ENCODE measurements at places on chromosomes 13 and 19.
A peak's percentile ranks its signal among the peaks of the same experiment; 100 is the strongest.

DNA sequence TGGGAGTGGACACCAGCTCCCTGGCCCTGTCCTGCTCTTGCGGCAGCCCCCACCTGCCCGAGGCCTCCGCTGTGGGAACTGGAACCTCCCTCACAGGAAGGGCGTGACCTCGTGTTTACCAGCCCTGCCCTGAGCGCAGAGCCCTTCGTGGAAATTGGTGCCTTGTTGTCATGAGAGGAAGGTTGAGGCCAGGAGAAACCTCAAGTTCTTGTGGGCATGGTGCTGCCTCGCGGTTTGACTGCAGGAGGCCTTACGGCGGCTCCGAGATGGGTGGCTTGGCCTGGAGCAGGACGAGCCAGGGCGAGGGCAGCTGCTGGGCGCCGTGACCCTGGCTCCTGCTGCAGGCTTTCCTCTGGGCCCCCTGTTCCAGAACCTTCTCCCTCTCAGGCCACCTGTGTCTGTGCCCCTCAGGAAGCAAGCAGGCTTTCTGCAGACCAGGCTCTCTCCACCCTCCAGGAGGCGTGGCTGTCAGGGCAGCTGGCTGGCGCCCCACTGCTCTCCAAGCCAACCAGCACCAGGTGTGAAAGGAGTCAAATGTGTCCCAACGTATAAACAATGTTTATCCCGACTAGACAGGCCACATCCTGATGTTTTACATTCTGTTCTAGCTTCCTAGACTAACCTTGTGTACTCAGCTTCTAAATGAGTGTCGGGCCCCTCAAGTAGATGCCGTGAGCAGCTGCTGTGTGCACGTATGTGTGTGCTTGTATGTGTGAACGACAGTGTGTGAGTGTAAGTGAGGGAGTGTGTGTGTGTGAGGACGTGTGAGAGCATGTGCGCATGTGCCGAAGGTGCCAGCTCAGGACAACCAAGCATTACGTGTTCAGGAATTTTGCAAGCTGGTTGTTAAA, 10.4 kb upstream of the RASA3 start:
- no peak for DNase-seq

GRCh38 chr19:7914099-7914498, 531 bp upstream of the TGFBR3L start:
- DNase-seq: no peak

- no peak for DNase-seq
These were observed 20.5 kb downstream of the CARS2 start for GRCh38 chr13:110685305-110686020.

- no peak for DNase-seq
These were observed 806 bp upstream of the ZNF837 start for GRCh38 chr19:58381460-58382212.

GRCh38 chr19:35116072-35116801, 614 bp downstream of the FXYD3 start:
- no peak for DNase-seq

DNA sequence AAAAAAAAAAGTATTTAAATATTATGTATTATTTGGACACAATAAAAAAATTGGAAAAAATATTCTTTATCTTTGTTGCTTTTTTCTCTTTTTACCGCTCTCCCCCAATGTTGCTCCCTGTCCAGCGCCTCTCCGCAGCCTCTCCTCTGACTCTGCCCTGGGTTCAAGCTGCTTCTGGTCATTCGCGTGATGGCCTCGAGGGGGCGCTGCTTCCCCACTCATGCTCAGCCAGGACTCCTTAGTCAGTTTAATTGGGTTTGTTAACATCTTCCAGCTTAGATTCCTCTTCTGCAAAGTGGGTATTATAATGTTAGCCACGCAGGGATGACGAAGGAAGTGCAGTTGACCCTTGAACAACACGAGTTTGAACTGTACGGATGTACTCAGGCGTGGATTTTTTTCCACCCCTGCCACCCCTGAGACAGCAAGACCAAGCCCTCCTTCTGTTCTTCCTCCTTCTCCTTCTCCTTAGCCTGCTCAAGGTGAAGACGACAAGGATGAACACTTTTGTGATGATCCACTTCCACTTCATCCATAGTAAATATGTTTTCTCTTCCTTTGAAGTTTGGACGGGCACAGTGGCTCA, 4.9 kb upstream of the NWD1 start:
- DNase-seq: peak; percentile 34

DNA sequence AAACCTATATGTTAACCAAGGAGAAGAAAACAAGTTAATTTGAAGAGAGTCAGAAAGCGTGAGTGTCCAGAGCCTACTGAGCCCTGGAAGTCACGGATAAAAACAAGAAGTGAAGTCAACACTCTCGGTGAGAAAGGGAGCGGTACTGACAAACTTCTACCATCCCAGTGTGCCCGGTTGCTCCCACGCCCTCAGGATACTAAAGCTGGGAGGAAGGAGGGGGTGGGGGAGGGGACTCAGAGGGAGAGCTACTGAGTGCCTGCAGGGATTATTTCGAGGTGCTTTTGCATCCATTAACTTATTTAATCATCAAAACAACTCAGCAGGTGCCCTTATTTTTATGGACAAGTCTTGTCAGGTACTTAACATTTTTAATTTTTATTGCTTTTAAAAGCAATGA, 166.2 kb downstream of the ZIC5 start:
- no peak for DNase-seq

GRCh38 chr13:93862259-93862658, 617.2 kb downstream of the DCT start:
- DNase-seq: no peak

GRCh38 chr13:114318624-114319023, 4.3 kb downstream of the CHAMP1 start:
- DNase-seq: no peak

DNA sequence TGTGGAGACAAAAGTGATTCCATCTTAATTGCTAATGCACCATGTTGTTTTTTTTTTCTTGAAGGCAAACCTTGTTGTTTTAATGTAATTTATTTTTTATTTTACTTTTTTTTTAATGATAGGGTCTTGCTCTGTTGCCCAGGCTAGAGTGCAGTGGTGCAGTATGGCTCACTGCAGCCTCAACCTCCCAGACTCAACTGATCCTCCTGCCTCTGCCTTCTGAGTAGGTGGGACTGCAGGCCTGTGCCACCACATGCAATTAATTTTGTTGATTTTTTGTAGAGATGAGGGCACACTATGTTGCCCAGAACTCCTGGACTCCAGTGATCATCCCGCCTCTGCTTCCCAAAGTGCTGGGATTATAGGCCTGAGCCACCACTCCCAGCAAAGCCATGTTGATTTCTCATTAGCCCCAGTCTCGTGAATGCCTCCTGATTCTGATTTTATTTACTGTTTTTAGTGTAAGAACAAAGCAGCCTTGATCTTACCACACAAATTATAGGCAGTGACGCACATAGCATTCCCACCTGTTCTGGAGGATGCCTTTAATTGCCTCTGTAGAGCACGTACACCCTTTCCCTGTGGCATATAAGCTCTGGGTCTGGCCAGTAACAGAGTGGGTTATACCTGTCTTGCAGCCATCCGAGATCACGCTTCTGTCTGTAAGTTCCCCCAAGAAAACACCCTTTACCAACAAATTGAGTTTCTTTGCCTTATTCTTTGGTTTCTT, 150.4 kb downstream of the GGACT start:
- DNase-seq: no peak

- DNase-seq: no peak
These were observed 27.3 kb downstream of the MYO16 start for GRCh38 chr13:108656742-108657141.

DNA sequence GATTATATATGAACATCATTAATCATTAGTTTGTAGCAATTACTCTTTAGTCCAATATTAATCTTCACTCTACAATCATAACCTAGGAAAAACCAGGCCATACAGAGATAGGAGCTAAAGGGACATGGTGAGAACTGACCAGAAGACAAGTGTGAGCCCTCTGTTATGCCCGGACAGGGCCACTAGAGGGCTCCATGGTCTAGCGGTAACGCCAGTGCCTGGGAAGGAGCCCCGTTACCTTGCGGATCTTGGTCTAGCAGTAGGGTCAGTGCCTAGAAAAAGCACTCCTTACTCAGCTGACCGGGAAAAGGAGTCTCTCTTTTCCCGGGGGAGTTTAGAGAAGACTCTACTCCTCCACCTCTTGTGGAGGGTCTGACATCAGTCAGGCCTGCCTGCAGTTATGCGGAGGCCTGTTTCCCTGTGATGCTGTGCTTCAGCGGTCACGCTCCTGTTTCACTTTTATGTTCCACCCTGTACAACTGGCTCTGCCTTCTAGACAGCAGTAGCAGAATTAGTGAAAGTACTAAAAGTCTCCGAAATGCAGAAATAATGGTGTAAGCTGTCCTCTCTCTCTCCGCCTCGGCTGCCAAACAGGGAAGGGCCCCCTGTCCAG, 13.8 kb downstream of the OR7D4 start:
- no peak for DNase-seq

GRCh38 chr13:103187721-103188156, 121.5 kb upstream of the SLC10A2 start:
- DNase-seq: no peak

DNA sequence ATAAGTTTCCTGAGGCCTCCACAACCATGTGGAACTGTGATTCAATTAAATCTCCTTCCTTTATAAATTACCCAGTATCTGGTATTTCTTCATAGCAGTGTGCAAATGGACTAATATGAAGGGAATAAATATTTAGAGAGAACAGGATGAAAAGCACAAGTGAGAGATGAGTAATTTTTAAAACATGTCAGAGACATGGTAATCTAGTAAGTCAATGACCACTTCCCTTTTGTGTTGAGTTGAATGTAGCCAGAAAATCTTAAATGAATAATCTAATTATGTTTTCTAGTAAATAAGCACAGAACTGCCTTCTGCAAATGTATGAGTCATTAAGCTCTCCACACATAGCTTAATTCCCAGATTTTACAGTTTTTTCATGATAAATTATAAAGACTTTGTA, 524.1 kb upstream of the SLITRK5 start:
- DNase-seq: no peak

GRCh38 chr13:45021250-45021649, 31.9 kb downstream of the GPALPP1 start:
- DNase-seq: no peak

DNA sequence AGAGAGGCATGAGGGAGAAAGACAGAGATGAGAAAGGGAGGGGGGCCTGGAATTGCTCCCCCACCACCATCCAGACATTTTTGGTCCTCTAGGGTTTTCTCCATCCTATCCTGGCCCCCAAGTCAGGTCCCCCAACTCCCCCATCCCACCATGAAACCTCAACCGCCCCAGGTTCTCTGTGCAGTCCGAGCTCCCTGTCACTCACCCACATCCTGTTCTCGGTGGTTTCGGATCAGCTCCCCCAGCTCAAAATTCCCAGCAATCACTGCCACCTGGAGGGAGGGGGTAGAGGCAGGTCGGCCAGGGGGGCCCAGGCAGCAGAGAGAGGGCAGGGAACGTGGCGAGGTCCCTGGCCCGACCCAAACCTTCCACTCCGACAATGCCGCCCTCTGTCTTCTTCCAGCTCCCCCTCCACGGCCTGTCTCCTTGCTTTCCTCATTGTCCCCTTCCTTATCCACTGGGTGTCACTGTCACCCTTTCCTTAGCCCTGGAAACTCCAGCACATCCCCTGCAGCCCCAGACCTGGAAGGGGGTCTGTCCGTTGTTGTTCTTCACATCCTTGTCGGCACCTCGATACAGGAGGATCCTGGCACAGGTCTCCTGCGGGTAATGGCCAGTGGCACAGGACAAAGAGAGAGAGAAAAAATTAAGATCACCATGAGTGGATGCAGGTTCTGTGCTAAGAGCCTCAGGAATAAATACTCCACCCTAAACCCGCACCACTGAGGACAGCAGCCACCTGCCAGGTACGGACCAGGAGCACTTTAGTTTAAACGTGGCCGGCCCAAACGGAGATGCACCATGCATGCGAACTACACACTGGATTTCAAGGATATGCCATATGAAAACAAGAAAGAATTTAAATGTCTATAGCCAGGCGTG, 15.4 kb downstream of the SHANK1 start:
- no peak for DNase-seq
